Endothelial cell (in vitro differentiated cells): ENCODE measurements at places on chromosomes 2 and 18. TPM values are rescaled to one million over a fixed set of nuclear protein-coding genes. Genes with fewer than 3 reads are reported as not detected.

DNA sequence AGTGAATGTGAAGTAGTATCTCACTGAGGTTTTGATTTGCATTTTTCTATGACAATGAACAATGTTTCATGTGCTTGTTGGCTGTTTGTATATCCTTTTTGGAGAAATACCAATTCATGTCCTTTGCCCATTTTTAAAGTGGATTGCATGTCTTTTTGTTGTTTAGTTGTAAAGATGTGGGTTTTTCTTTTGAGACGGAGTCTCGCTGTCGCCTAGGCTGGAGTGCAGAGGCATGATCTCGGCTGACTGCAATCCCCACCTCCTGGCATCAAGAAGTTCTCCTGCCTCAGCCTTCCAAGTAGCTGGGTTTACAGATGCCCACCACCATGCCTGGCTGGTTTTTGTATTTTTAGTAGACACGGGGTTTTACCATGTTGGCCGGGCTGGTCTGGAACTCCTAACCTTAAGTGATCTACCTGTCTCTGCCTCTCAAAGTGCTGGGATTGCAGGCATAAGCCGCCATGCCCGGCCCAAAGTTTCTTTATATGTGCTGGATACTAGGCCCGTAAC lies 236.7 kb downstream of the MYCN start:
- no peak for DNase-seq

The CPO gene
- not detected for total RNA-seq

The LRRC30 gene
- not detected for total RNA-seq

DNA sequence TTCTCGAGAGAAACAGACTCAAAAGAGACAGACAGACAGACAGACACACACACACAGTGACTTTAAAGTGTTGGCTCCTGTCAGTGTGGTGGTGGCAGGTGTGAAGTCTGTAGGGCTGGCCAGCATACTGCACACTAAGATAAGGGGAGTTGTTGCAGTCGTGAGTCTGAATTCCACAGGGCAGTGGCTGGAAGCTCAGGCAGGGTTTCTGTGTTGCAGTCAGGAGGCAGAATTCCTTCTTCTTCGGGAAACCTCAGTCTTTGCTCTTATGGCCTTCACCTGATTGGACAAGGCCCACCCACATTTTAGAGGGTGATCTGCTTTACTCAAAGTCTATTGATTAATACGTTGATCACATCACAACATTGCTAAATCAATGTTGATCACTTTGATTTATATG lies 478.4 kb upstream of the HS6ST1 start:
- DNase-seq = no peak

GRCh38 chr2:134739236-134739878 lies 20.6 kb upstream of the TMEM163 start:
- DNase-seq = no peak

The SPEG gene
- total RNA-seq = 6.1 TPM

The YWHAQ gene
- total RNA-seq = 268 TPM

- no peak for DNase-seq
Measured at GRCh38 chr2:46983065-46983801, 67.6 kb upstream of the MCFD2 start.

DNA sequence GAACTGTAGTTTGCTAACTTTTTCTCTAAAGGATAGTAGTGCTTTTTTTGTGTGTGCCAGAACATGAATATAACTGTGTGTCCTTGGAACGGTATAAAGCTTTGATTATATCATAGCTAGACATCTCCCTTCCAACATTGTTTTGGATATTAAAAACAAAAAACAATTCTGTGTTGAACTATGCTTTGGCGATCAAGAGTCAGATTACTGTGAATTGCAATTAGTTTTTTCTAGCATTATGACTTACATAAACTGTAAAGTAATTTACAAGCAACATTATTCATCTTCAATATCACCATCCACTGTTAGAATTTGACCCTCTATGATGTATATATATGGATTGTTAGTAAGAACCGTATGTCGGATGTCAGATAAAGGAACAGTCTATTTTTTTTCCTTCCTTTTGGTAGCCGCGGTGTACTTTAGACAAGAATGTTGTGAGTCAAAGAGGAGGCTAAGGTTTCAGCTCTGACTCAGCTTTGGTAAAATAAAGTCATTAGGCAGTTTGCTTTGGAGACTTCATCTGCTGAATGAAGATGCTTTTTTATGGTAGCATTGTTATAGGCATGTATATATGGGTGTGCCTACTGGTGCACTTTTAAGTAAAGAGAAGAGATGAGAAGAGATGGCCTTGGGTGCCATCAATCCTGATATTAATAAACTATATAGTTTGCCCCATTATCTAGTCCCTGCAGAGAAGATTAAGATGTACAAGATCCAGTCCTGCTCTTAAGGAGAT lies 76.4 kb downstream of the LTBP1 start:
- no peak for DNase-seq

The NCKAP1 gene
- 171 TPM for total RNA-seq

DNA sequence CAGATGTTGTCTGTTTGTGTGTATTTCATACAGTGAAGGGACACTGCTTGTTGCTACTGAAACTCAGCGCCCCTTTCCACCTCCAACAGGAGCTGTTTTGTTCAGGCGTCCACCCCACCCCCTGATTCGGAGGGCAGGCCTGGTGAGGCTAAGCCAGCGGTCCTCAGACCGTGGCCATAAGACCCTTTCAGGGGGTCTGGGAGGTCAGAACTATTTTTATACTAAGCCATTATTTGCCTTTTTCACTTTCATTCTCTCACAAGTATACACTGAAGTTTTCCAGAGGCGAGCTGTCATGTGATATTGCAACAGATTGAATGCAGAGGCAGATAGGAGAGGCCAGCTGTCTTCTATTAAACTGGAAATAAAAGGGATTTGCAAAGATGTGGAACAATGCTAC lies 39.7 kb upstream of the IGFBP5 start:
- no peak for DNase-seq

- no peak for DNase-seq
Measured at GRCh38 chr2:133553251-133553650, 15.0 kb downstream of the NCKAP5 start.

DNA sequence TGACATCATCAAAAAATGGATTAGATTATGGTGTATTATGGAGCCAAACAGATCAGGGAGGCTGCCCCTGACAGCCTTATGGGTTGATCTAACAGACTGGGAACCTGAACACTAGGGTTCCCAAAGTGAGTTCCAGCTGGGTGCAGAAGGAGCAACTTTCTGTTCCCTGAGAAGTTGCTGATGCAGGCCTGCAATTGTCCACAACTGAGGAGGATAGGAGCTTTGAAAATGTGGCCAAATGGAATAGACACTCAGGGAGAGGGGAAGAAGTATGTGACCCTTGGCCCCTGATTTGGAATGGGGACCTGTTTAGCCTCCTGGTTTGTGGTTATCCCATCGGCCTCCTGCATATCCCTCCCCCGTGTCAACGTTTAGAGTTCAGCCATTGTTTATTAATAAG lies 262.2 kb upstream of the SKOR2 start:
- no peak for DNase-seq

The HOXD11 gene
- total RNA-seq = not detected

The CYP1B1 gene
- total RNA-seq = 1.2 TPM

The CFAP65 gene
- total RNA-seq = 0.59 TPM

The CFAP221 gene
- 1.1 TPM for total RNA-seq

GRCh38 chr2:100130595-100131391 lies 11.6 kb downstream of the AFF3 start:
- no peak for DNase-seq

The ZC3H15 gene
- 46.8 TPM for total RNA-seq

DNA sequence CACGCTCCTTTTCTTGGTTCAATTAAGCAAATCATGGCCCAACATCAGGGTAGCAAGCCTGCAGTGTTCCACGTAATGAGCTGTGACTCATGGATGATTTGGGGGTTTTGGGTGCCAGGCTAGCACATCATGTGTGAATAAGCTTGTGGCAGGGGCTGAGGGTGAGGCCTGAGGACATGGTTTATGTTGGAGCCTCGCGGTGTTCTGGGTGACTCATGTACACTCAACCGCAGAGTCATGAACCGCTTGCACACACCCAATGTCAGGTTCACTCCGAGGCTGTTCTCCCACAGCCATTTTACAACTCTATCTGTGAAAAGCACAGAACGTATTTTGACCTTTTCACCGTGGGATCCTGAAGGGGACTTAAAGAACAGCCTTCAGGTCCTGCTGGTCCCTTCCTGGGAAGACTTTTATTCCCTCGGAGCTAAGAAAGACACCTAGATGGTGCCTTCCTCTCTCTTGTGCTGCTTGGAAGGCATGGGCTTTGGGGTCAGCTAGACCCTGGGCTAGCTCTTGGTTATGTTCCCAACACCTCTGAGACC lies 139.9 kb upstream of the ZEB2 start:
- DNase-seq = no peak

GRCh38 chr2:71934595-71935261 lies 212.9 kb downstream of the CYP26B1 start:
- no peak for DNase-seq

GRCh38 chr2:164745012-164745797 lies 96.4 kb downstream of the COBLL1 start:
- no peak for DNase-seq

DNA sequence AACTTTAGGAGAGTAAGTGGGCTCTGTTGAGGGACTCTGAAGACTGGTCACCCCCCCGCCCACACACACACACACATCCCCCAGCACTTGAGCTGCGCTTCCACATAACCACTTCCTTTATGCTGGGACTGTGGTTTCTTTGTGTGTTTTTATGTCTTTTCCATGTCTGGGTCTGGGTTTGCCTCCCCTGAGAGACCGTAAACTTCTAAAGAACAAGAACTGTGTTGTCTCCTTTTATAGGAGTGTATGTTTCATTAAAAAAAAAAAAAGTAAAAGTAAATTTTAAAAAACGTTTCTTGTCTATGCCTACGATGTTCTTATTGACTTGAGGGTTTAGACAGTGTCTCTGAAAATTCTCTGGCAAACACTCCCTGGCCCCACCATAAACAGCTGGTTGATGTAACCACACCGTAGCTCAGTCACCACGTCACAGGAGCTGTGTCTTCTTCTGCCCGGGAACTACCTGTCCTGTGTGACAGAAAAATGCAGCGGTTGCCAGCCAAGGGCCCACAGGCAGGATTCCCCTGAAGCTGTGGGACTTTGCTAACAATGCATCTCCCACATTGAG lies 68.0 kb downstream of the KLHL29 start:
- no peak for DNase-seq
